NCI-H345 (cell line): ENCODE measurements at places on chromosomes 5 and 9.

DNA sequence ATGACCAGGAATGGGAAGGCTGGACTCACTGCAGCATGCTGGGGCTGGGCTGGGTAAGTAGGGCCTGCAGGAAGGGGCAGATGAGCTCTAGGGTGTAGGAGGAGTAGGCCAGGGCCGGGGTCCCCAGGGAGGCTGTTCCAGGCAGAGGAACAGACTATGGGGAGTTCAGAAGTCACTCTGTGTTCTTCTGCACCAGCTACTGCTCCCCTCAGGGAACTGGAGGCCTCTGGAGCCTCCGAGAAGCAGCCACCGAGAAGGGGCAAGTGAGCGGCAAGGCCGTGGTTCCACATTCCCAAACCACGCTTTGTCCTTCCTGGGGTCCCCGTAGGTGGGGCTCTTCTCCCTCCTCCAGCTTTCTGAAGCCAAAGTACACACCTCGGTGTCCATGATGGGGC lies 8.4 kb upstream of the SLC2A6 start:
- no peak for DNase-seq

DNA sequence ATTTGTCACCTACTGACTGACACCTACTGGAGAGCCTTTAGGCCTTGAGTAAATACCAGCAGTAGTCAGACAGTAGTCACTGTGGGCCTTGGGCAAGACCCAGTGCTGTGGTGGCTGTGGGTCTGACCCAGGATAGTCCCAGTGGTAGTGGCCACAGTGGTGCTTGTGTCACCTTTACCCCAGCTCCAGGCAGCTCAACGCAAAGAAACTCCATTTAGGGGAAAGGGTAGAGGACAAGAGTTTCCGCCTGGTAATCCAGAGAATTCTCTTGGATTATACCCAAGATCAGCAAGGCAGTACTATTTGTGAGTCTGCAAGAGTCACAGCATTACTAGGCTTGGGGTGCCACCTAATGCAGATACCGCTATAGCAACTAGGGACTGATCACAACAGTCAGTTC lies 28.9 kb downstream of the CERT1 start:
- DNase-seq, result no peak

DNA sequence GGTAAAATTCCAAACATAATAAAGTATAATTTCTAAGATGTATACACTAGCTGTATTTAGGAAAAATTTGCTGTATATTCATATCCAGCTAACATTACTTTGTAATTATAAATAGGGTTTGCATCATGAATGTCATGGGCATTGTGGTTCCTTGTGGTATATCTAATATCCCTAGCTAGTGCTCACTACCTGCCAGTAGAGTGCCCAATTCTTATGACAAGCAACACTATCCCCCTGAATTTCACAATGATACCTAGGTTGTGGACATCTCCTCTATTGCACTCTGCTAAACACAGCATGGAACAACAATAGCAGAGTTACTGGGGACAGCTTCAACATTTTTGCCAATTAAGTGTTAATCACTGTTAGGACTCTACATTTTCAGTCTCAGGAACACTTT lies 1656.5 kb downstream of the EFNA5 start:
- no peak for DNase-seq

DNA sequence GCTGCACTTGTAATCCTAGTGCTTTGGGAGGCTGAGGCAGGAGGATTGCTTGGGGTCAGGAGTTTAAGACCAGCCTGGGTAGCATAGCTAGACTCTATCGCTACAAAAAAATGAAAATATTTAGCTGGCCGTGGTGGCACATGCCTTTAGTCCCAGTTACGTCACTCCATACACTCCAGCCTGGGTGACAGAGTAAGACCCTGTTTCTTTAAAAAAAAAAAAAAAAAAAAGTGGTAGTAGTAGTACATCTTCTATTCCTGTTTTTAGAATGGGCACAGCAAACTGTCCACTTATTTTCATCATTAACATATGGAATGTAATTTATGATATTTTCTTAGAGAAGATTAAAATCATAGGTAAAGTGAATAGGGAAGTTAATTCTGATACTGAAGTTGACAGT lies 48.2 kb downstream of the TRIO start:
- DNase-seq, result no peak

GRCh38 chr5:168944004-168944403 lies 356.9 kb downstream of the SLIT3 start:
- DNase-seq, result no peak

- DNase-seq, result no peak
These were observed 71.2 kb downstream of the MTAP start for GRCh38 chr9:21873540-21874221.

DNA sequence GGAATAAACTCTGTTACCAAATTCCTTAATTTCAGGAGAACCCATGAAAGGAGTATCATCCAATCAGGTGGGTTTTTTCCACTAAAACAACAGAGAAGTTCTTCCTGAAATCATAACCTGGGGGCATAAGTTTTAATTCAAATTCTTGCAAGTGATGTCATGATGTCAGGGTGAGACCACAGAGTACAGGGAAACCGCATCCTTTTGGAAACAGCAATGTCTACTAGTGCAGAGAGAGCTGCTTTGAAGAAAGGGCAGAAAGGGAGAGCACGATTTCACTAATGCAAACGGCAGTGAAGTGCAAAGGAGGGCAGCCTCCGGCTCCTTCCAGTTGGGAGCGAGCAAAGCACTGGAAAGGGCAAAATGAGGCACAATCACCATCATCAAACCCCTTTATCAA lies 20.6 kb upstream of the CMBL start:
- no peak for DNase-seq

GRCh38 chr5:90289837-90290236 lies 119.7 kb downstream of the CETN3 start:
- no peak for DNase-seq

- DNase-seq, result no peak
These were observed 8.3 kb downstream of the RFX3 start for GRCh38 chr9:3517377-3518048.

- DNase-seq, result peak; percentile 39
These were observed 724 bp downstream of the PRRC2B start for GRCh38 chr9:131394464-131395156.

DNA sequence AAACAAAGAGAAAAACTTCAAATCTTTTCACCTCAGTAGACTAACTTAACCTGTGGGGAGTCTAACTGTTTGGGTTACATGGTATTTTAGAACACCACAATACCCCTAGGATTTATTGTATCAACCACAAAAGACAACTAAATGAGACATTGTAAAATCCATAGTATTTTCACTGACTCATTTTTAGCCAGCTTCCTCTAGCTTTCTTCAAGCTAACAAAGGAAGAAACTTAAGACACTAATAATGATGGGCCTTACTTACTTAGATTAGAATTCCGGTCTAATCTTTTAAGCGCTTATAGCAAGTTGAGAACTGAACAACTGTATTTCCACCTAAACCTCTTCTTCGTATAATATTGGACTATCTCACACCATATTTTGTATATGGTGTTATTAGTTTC lies 529.3 kb downstream of the DMRTA1 start:
- DNase-seq, result no peak

- DNase-seq, result no peak
These were observed 183.8 kb upstream of the S1PR3 start for GRCh38 chr9:88807426-88807825.

GRCh38 chr5:54222336-54222735 lies 88.0 kb downstream of the ARL15 start:
- no peak for DNase-seq

DNA sequence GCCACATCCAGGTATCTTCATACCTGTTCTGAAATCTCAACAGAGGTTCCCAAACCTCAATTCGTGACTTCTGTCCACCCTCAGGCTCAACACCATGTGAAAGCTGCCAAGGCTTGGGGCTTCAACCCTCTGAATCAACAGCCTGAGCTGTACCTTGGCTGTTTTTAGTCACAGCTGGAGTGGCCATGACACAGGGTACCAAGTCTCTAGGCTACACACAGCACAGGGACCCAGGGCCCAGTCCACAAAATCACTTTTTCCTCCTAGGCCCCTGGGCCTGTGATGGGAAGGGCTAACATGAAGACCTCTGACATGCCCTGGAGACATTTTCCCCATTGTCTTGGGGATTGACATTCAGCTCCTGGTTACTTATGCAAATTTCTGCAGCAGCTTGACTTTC lies 464.9 kb downstream of the ELAVL2 start:
- DNase-seq, result no peak

GRCh38 chr5:106094204-106094607 lies 1576.5 kb downstream of the EFNA5 start:
- peak; percentile 94 for DNase-seq

DNA sequence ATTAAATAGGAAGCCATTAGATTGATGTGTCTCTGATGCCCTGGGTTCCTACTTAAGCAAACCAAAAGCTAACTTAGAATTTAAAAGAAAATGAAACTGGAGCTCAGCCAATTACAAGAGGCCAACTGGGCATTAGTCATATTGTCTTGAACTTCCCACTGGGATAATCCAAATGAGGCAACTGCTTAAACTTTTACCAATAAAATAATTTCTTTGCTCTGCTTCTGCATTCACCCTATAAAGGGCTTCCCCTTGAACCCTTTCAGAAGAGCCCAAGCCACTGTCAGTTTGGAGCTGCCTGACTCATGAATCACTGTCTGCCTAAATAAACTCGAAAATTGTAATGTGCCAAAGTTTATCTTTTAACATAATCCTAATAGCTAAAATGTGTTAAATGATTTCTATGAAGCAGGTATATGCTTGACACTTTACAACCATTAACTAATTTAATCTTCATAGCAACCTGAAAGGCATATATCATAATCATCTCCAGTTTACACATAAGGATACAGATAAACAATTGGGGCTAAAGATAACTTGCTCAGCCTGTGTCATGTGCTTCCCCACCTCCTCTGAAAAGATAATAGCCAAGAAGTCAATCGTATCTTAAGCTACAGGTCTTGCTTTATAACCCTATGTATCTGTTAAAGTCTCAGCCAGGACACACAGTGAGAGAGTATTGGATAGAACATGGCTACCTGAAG lies 11.5 kb downstream of the GPR150 start:
- no peak for DNase-seq

- peak; percentile 32 for DNase-seq
These were observed 103.8 kb upstream of the ERCC6L2 start for GRCh38 chr9:95771556-95772246.

GRCh38 chr9:135499326-135500070 lies 984 bp upstream of the MRPS2 start:
- DNase-seq, result peak; percentile 92

- DNase-seq, result peak; percentile 59
These were observed 7.5 kb downstream of the UNC5A start for GRCh38 chr5:176817841-176818377.

DNA sequence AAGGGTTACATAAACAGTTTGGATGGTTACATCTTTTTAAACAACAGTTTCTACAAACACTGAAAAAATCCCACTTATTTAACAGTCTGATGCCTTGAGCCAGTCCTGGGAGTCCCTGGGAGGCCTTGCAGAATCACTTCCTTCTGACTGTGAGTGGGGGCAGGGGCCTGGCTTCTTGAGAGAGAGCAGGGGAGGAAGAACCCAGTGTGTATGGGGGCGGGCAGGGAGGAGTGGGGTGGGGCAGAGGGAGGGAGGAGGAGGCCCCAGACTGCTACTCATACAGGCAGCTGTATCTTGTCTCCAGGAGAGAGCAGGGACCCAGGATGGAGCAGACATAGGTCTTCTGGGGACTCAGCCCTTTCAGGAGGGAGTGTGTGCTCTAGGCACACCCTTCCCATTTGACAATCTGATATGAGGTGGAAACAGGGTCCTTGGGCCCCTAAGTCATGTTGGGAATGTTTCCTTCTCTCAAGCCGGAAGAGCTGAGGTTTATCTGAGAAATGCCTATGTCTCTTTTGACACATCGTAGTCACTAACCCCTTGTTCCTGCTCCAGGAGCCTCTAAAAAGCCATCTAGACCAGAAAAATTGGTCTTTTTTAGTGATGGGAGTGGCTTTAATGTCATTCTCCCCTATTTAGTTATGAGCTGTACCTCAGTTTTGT lies 52.8 kb downstream of the IRF1 start:
- DNase-seq, result no peak

DNA sequence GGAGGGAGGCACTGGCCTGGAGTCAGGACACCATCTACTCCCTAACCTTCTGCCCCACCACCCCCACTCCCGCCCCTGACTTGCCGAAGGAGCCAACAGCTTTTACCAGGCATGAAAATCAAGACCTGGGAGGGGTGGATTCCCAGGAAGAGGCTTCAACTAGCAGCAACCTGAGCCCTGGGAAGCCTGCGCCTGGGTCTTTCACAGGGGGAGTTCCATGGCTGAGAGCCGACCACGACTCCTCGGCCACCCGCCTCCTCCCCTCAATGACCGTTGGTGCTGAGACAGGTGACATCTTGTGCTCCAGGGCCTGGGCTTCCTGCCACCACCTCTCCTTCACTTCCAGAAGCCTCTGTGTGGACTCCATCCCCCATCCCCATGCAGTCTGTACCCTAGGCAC lies 37.1 kb downstream of the BARX1 start:
- no peak for DNase-seq

DNA sequence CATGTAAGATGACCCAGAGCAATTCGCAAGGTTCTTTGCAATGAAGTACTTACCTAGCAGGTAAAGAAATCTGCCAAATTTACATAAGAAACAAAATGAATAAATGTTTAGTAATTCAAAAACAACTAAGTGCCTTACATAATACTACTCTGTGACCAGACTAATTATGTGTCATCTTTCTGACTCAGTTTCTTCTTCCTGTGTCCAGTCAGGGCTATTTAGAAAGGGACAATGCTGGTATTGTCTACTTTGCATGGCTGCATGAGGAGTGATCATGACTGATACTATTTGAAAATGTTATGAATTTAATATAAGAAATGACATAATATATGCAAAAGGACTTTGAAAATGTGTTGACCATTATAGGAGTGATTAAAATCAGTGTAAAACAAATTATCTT lies 210.0 kb downstream of the TMEM161B start:
- DNase-seq, result no peak

GRCh38 chr9:130781569-130781968 lies 53.5 kb upstream of the ABL1 start:
- DNase-seq, result no peak

DNA sequence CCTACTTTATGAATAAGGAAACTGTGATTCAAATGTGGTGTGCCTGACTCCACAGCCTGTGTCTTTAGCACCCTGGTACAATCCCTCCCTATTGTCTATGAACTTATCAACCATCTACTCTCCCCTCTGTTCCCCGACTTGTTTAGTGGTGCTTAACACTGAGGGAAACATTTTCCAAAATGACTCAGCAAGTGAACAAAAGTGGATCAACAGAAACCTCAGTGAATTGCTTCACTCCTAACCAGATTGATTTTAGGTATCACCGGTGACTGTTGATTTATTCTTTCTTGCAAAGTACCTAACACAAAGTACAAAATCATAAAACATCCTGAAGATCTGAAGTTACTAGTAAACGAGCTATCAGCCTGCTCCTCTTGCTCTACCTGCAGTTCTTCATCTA lies 42.1 kb upstream of the RAPGEF6 start:
- DNase-seq, result no peak
